Activated CD4-positive, alpha-beta T cell treated with anti-CD3 and anti-CD28 coated beads, Interleukin-2, Interleukin-4, amounts not matched to agents 100 ng/mL and 50 ng/mL, durations not matched to agents 16 hours and 8 hours (primary cell): ENCODE measurements at places on chromosomes 6 and 20.

DNA sequence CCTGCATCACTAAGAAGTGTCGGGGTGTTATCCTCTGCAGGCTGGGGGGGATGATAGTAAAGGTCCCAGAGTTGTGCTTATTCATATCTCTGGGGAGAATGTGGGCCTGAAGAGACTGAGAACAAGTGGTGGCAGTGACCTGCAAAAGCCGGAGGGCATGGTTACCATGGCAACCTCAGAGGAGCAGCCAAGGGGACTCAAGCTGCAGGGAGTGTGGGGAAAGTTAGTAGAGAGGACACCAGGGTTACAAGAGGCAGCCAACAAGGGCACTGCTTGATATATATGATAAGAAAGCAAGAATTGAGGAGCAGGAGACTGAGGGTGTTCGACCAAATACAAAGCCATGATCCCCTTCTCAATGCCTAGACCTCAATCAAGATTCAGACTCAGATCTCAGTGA lies 46.1 kb downstream of the HLA-F start:
- no peak for DNase-seq

- no peak for DNase-seq
Measured at GRCh38 chr20:32465092-32465900, 107.2 kb downstream of the ASXL1 start.

- DNase-seq = no peak
Measured at GRCh38 chr20:63196768-63197470, 19.0 kb downstream of the YTHDF1 start.

DNA sequence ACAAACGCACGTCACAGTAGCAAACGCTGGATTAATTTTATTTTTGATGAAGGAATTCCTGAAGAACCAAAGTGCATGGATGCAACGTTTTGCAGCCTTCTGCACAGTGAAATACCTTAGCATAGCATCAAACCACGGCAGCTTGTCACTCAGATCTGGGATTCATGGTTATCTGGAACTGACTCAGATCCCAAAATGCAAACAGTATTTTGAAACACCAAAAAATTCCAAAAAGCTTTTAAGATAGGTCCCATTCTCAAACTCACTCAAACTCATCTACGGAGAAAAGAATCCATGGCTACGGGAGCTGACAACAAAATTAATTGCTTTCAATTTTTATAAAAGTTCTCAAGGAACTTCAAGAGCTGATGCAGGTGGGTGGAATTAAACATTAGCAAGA lies 116.2 kb upstream of the SALL4 start:
- no peak for DNase-seq

GRCh38 chr6:28802417-28803336 lies 121.1 kb downstream of the TRIM27 start:
- peak; percentile 83 for DNase-seq

GRCh38 chr6:64591676-64592036 lies 956.1 kb downstream of the PHF3 start:
- DNase-seq = no peak

DNA sequence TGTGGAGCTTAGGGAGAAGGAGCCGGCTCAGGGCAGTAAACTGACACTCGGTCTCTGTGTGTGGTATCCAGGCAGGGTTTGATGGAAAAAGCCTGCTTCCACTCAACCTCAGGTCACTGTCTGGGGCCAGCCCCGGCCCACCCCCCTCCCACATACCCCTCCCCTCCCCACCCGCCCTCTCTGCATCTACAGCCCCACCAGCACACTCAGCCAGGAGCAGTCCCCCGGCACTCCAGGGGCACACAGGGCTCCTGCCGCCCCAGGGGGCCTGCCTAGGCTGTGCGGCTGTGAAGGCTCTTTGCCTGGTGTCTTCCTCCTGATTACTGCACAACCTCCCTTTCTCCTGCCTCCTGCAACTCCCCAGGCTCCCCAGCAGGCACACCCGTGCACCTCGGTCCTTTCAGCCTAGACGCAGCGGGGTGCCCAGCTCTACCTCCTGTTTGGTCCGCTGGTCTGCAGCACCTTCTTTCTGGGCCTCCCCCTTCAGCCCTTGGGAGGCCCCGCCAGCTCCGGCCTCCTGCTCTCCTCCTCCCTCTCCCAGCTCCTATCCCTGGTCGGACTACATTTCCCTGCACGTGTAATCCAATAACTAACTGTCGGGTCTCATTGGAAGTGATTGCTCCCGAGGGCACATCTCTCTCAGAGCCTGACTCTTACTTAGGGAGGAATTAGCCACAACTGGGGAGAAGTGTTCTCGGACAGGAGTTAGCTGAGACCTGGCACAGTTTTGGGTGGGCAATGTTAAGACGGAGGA lies 1.3 kb upstream of the FOXF2 start:
- DNase-seq = no peak

GRCh38 chr20:5402903-5403531 lies 86.3 kb upstream of the PROKR2 start:
- peak; percentile 28 for DNase-seq

DNA sequence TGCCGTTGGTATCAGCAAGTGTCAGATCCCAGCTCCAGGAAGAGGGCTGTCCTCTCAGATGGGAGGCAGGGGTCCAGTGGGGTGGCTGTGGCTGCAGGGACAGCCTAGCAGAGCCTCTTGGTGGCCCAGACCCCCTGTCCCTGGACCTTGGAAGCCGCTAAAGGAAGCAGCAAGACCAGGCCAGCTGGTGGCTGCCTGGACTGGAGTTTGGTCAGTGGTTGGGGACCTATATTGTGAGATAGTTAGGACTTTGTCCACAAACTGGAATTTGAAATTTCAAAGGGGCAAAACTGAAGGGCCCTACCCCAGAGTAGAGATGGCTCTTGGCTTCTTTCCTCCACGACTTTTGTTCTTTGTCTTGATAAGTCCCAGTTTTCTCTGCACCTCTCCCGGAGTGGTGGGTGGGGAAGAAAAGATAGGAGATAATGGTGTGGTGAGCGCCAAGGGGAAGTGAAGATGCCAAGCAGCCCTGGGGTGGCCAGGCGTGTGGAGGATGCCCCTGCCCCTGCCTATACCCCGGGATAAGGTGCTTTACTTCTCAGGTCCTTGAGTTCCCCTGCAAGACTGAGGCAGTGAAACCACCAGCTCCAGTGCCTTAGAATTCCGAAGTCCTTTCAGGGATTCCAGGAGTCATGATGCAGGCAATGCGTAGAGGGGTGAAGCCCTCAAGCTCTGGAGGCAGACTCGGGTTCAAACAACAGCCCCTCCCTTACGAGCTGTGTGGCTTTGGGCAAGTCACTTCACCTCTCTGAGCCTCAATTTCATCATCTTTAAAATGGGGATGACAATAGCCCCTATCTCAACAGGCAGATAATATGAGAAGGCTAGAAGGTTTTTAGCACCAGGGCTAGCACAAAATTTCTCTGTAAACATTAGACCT lies 40.2 kb downstream of the HNF4A start:
- no peak for DNase-seq

- DNase-seq = no peak
Measured at GRCh38 chr6:39929039-39929732, 5.1 kb downstream of the MOCS1 start.
